K562 (cell line): ENCODE measurements at places on chromosomes 16 and 17.

GRCh38 chr16:1050921-1051320 is 21.6 kb upstream of the SSTR5 start:
- DNase-seq: no peak

- DNase-seq: no peak
Measured at GRCh38 chr16:15979801-15980200, 30.4 kb downstream of the ABCC1 start.

GRCh38 chr16:75218256-75219076 is at the start of gene CTRB1:
Gene CTRB1, plus strand, starts transcription at chr16:75218988. Its CDS starts 20 bp downstream, at chr16:75219008.
- DNase-seq: no peak

- no peak for DNase-seq
Measured at GRCh38 chr16:19029980-19030379, 37.4 kb upstream of the COQ7 start.

DNA sequence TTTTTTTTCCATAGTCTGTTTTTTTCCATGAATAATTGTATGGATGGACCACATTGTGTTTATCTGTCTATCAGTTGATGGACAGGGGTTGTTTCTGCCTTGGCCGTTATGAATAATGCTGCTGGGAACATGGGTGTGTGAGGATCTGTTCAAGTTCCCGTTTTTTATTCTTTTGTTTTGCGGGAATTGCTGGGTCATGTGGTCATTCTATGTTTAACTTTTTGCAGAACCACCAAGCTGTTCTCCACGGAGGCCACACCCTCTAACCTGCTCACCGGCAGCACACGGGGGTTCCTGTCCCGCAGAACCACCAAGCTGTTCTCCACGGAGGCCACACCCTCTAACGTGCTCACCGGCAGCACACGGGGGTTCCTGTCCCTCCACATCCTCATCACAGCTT is 5.9 kb upstream of the MSLN start:
- no peak for DNase-seq

DNA sequence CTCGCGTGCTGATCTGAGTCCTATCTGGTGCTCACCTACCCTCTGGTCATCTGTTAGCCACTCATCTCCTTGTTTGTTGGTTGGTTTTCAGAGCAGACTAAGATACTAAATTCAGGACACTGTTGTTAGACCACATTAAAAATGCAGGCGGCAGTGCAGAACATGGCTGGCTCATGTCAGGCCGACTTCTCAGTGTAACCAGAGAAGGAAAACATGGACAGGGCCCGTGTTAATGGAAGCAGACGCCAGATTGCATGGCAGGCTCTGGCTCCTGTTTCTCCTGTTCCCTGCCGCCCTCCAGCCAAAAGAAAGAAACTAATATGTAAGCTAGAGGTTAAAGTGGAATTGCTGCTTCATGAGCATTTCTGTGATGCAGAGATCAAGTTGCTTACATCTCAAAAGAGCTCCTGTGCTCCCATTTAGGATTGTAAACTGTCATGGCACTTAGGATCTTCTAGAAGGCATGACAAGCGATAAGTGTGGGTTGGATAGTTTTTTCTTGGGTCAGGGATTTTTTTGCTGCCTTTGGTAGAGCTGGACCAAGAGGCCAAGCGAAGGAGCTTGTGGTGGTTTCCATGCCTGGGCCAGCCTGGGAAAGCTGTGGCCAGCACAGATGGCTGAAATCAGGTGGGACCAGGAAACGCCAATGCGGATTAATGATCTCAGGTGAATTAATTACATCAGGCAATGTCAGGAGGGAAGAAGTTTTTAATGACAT is 56.1 kb downstream of the YPEL2 start:
- no peak for DNase-seq

DNA sequence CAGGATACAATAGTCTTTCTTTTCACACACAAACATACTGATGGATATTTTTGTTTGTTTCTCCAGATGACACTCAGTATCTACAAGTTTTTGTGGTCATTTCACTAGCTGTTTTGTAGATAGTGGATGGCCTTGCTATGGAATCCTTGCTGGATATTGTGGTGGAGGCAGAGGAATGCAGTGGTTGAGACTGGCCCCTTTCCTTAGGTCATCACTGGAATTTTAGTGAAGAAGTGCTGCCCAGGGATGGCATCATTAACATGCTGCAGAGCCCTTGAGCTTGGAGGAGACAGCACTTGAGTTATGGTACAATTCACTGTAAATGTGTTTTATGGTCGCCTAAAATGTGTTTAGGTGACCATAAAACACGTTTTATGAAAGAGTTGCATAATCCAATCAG is 455.9 kb upstream of the HSBP1 start:
- no peak for DNase-seq

DNA sequence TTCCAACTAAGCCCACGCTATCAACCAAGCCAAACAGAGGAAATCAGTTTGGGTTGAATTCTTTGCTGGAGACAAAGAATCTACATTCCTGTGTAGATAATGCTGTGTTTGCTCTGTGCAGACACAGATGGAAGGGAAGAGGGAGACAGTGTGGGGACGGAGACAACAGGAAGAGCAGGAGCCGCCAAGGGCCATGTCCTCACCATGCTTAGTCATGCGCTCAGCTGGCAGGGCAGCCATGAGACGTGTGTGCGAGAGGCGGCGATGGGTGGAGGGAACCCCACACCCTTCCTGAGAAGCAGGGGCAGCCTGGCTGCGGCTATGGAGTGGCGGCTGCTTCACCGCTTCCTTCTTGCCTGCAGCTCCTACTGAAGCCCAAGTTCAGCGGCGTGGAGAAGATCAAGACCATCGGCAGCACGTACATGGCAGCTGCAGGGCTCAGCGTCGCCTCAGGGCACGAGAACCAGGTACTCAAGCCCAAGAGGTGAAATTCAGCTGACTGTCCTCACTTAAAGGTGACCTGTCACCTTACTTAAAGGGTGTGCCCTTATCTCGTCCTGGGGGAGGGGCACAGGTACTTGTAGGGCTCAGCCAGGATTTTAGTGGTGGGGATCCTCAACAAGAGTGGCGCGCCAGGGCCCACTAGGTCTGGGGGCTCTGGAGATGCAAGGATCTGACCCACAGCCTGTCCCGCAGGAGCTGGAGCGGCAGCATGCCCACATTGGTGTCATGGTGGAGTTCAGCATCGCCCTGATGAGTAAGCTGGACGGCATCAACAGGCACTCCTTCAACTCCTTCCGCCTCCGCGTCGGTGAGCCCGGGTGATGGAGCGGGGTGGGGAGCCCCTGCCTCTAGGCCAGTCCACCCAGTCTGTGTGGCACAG is 47.5 kb downstream of the ADCY7 start:
- DNase-seq: no peak
